ENCODE measurements at places on chromosomes 6 and 20.

- DNase-seq: no peak
Measured at GRCh38 chr20:50885068-50885467, 46.2 kb downstream of the ADNP start.

DNA sequence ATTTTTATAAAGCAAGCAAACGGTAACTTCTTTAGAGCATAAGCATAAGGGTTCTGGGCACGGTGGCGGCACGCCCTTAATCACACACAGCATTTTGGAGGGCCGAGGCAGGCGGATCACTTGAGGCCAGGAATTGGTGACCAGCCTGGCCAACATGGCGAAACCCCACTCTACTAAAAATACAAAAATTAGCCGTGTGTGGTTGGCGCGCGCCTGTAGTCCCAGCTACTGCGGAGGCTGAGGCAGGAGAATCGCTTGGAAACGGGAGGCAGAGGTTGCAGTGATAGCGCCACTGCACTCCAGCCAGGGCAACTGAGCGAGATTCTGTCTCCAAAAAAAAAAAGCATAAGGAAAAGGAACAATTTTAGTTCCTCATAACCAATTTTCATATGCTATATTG is 2.6 kb downstream of the SENP6 start:
- DNase-seq: no peak

DNA sequence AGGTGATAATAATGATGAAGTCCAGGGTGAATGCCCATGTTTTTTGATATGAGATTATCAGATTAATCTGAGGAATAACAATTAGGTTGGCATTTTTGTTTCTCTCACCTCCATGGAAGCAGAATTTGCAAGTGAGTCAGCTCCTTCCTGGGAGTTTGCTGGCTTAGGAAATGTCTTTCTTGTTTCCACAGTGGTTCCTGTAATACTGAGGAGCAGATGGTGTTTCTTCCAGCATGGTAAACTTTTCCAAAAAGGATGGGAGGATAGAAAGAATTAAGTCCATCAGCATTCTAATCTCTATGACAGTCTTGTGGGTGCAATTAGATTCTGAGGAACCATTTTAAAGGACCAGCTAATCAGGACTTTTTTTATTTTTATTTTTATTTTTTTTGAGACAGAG is 40.5 kb downstream of the SNAP25 start:
- no peak for DNase-seq

DNA sequence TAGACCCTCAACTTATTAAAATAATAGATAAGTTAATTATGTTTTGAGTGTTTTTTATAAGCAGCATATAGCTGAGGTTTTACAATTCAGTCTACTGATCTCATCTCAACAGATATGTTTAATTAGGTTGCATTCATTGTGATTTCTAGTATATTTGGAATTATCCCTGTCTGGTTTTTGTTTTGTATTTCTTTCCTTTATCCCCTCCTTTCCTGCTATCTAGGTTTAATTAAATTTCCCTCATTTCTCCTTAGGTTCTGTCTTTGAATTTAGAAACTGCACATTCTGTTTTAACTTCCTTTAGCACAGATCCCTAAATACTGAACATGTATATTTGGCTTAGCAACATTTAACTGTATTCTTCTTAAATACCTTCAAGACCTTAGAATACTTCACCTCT is 4.9 kb upstream of the SUMO4 start:
- no peak for DNase-seq

GRCh38 chr20:6228302-6228843 is 105.5 kb upstream of the FERMT1 start:
- DNase-seq: no peak

DNA sequence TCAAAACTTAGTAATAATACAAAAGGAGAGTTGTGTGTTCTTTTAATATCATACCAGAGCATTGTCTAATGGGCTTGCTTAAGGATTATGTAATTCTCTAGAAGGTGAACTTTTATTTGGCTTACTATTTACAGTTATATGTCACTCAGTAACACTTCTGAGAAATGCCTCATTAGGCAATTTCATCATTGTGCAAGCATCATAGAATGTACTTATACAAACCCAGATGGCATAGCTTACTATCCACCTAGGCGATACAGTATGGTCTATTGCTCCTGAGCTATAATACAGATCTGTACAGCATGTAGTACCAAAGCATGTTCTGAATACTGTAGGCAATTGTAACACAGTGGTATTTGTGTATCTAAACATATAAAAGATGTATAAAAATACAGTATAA is 340.1 kb downstream of the PHF3 start:
- DNase-seq: no peak

DNA sequence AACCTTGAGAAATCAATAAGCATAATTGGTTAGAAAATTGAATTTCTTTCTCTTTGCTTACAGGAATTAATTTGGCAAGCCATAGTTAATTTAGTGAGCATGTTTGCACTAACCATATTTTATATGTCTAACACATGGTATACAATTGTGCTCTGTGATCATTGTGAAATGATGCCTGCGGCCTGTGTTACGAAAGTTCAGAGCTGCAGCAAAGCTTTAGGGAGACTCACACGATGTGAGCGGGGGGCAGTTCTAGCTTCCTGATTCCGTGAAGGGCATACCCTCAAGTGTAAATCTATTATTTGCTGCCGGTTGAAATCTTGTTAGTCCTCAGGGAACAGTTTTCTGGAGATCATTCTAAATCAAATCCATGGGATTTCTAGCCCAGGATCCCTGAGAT is 25.5 kb upstream of the ADTRP start:
- DNase-seq: no peak

DNA sequence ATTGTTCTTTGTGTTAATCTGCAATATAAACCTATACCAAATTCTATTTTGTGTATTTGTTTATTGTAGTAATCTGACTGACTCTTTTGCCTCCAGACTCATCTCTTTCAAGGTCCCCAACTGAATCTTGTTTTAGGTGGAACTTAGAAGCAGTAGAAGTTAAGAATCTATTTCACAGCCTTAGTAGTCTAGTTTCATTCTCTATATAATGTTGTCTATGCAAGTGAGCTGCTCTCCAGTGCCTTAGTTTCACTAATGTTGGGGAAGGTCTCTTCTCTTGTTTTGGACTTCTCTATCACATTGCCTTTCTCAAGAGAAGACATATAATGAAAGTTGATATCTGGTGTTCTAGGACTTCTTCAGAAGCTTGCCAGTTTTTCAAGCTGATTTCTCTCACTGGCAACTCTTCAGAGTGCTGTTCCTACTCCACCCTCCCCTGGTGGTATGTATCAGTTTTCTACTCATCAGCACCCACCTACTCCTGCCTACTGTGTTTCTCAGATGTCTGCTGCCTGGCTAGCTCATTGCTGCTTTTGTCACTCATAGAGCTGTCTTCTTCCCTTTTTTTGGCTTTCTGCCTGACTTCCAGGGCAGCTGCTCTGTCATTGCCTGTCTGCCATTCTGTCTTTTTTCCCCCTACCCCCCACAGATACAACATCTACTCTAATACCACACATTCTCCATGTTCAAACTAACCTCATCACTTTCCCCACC is 82.1 kb downstream of the PTPRA start:
- no peak for DNase-seq

- no peak for DNase-seq
Measured at GRCh38 chr6:149425224-149425623, 25.2 kb downstream of the SUMO4 start.

DNA sequence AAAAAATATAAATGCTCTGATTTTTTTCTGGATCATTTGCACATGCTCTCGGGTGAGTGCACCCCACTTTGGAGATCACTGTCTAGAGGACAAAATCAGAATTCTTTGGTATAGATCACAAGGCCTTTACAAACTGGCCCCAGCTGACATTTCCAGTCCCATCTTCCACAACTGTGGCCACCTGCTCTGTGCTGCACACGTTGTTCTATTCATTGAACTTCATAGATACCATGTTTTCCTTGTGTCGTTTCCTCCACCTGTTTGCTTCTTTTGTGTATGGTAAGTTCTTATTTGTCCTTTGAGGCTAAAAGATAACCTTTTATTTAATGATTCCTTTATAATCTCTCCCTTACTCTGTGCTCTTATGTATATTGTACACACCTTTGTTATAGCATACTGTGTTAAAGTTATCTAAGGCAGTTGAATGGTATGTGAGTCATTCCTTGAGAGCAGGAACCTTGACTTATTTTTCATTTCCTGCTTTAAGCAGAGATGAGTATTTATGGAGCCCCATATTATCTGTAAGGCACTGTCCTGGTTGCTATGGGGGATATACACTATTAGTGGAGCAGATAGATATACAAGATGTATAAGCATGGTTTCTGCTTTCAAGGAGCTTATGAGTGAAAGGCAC is 12.0 kb upstream of the SLC17A5 start:
- no peak for DNase-seq

DNA sequence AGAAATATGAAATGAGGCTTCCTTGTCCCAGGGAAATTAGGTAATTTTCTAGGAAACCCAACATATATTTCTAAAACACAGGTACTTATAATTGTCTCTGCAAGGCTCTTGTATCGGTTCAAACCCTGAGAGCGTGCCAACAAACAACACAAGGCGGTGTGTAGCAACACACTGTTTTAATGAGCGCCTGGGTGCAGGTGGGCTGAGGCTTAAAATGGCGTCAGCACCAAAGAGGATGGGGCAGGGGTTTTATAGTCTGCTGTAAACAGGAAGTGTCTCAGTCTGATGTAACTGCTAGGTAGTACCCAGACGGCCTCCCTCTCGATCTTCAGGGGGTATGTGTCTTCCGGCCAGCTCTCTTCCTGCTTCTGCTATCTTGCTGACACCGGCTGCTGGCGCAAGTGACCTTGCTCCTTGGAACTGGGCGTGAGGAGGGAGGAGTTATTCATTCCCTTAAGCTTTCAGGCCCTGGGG is 69.7 kb downstream of the EPB41L2 start:
- DNase-seq: no peak

- DNase-seq: no peak
Measured at GRCh38 chr6:125746731-125747588, 2.5 kb upstream of the HEY2 start.

DNA sequence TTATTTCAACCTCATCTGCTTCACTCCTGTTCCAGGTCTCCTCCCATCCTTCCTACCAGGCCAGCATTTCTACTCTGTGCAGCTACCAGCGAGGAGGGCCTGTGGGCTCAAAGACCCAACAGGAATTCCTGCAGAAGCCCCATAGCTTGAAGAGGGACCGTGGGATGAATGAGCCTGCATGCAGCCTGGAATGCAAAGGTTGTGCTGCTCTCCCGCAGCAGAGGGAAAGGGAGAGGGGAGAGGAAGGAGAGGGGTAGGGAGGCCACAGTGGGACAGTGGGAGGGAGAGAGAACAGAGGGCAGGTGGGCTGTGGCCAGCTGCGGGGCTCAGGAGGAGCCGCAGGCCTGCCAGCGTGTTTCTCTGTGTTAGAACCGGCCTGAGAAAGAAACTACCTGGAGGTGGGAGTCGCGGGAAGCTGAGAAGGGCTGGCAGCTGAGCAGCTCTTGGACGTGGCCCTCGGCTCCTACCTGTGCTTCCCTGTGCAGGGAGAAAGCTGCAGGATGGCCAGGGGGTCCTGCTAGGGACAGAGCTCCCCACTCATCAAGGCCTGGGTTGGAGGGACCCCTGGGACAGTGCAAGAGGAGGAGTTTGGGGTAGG is 66.1 kb upstream of the MLN start:
- no peak for DNase-seq

DNA sequence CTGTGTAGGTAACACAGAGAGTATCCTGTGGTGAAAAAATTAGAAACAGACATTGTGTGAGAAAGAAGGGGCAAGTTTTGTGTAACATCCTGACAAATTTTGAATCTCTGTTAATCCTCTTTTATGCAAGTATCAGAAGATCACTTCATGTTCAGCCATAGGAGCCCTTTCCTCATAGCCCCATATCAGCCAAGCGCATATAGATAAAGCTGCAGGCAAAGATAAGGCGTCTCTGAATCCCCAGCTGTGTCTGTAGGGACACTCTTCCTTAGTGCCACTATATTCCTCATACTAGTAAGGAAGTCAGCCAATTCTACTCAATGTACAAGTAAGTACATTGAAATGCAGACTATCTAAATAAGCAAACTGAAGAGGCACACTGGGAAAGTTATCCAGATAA is 22.3 kb downstream of the HTR1E start:
- DNase-seq: no peak

- no peak for DNase-seq
Measured at GRCh38 chr6:142367061-142367460, 65.3 kb downstream of the ADGRG6 start.

- no peak for DNase-seq
Measured at GRCh38 chr20:3101737-3102574, 17.4 kb upstream of the AVP start.

GRCh38 chr6:336159-337114 is 44.1 kb downstream of the DUSP22 start:
- no peak for DNase-seq

- no peak for DNase-seq
Measured at GRCh38 chr20:13455713-13456112, 183.0 kb downstream of the TASP1 start.

- DNase-seq: no peak
Measured at GRCh38 chr6:130107710-130108109, 89.3 kb downstream of the L3MBTL3 start.

GRCh38 chr6:34959224-34959623 is 70.2 kb downstream of the ANKS1A start:
- DNase-seq: no peak

DNA sequence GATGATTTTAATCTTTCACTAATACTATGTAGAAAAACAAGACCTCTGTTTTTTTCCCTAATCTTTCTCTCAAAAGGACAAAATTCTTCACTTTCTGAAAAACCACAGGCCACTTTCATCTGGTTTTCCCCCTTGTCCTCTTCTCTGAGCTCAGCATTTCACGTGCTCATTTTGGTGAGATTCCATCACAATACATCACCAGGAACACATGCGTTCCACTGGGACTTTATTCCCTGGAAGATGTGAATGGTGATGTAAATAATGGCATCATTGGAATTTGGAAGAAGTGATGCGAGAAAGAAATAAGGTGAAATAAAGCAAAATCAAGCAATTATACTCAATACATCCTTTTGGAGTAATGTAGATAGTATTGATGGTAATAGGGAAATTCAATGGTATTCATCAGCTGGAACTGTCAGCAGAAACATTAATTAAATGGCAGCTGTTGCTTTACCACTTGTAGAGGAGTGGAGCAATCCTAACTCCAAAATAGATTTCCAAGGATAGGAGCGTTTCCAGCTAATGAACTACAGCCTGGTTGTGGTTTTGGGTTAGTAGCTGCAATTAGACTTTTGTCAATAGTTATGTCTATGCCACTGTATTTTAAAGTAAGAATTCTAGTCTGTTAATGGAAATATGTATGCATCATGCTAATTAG is 11.5 kb downstream of the FILIP1 start:
- no peak for DNase-seq

GRCh38 chr6:137970368-137970767 is 103.3 kb downstream of the TNFAIP3 start:
- no peak for DNase-seq
